MCF 10A (cell line): ENCODE measurements at places on chromosomes 5 and 9. TPM values are rescaled to one million over a fixed set of nuclear protein-coding genes. Genes with fewer than 3 reads are reported as not detected.

Gene ROPN1L
- 0.82 TPM in 1 of 2 replicates, not detected in the other for total RNA-seq

Gene IL7R
- 0.26 and 0.44 TPM in 2 replicates for total RNA-seq

GRCh38 chr9:30301271-30301963, 2083.0 kb upstream of the ACO1 start:
- DNase-seq = no peak

DNA sequence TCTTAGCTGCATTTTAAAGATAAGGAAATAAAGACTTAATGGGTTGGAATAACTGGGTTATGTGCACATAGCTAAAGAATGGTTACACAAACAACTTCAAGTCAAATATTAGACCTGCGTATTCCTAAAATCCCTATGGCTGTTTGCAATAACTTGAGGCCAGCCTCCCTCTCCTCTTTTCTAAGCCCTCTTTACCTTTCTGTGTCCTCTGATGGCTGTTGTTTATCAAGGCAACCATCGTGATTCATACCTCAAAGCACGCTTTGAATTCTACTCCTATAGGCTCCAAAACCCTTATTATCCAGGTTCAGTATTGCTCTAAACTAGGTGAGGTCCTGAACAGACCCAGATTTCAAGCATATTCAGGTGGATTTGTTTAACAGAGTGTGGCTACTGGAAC, 45.6 kb upstream of the LCP2 start:
- DNase-seq = no peak
